Posterior vena cava (tissue), 2 donors: ENCODE measurements at places on chromosomes 4 and X. TPM values are rescaled to one million over a fixed set of nuclear protein-coding genes. Genes with fewer than 3 reads are reported as not detected.

The AREG gene
- 2.9 TPM for total RNA-seq

The MAGEE2 gene
- 0.42 TPM for total RNA-seq

- DNase-seq = no peak
Observed at GRCh38 chrX:124820738-124821137, 474.4 kb downstream of the SH2D1A start.

GRCh38 chrX:87846956-87847355 is 329.4 kb downstream of the KLHL4 start:
- no peak for DNase-seq

DNA sequence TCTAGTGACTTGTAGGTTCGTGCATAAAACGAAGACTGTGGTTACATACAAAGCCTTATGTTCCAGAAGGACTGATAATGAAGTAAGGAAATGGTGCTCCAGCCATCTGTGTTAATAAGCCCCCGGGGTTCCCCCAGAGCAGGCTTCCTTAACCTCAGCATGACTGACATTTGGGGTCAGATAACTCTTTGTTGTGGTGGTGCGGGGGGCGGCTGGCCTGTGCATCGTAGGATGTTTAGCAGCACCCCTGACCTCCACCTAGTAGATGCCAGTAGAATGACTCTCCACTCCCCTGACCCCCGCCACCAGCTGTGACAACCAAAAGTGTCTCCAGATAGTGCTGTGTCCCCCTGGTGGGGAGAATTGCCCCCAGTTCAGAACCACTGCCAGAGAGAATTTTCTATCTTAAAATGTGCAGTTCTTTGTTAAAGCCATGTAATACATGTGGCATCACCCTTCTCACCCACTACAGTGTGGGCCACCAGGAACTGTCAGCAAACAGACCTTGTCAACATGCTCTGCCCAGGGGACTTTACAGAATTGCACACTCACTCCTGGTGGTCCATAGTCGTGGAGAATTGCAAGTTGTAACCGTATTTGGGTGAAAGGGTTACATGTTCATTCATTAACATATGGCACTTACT is 7.5 kb downstream of the SH3KBP1 start:
- no peak for DNase-seq

DNA sequence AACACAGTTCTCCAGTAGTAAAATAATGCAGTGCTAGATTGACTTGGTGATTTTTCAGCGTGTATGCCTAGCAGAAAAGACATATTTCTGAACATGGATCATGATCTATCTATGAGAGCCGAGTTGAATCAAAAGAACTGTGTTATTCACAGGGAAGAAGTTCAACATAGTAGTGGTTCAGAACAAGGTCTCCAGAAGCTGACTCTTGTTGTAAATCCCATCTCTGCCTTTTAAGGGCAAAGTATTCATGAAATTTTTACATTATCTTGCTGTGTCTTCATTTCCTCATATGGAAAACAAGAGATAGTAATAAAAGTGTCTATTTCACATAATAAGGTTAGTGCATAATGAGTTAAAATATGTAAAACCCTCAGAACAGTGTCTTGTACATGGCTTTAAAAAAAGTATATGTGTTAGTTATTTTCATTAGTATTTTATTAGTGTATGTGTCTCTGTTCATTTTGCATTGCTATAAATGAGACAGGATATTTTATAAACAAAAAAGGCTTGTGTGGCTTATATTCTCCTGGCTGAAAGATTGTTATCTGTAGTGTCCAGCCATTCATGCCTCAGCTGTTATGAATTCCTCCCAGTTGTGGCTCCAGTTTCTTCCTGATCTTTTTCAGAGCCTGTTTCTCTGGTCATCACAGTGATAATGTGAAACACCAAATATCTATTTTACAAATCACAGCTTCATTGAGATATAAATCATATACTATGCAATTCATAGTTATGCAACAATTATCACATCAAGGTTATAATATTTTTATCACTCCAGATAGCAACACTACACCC is 1351.2 kb downstream of the STIM2 start:
- no peak for DNase-seq

- no peak for DNase-seq
Observed at GRCh38 chrX:136714626-136715599, 65.8 kb downstream of the ARHGEF6 start.

GRCh38 chr4:164508771-164509170 is 245.2 kb upstream of the SMIM31 start:
- no peak for DNase-seq
